ENCODE measurements at places on chromosomes 1 and 21. TPM values are rescaled to one million over a fixed set of nuclear protein-coding genes. Genes with fewer than 3 reads are reported as not detected.

GRCh38 chr21:41775149-41775472 lies 8.3 kb upstream of the RIPK4 start:
- H3K27me3 ChIP-seq = peaks cover 14% of the 10 kb centered on the region
- DNase-seq = no peak
- no peaks in the 10 kb centered on the region for H3K36me3 ChIP-seq
- no peak overlapping the region for H3K27ac ChIP-seq
- no peak overlapping the region for H3K4me3 ChIP-seq

- no peak overlapping the region for H3K27ac ChIP-seq
- no peak for DNase-seq
- no peaks in the 10 kb centered on the region for H3K36me3 ChIP-seq
- no peak overlapping the region for H3K4me3 ChIP-seq
Measured at GRCh38 chr1:58882322-58882948, 98.6 kb upstream of the JUN start.

DNA sequence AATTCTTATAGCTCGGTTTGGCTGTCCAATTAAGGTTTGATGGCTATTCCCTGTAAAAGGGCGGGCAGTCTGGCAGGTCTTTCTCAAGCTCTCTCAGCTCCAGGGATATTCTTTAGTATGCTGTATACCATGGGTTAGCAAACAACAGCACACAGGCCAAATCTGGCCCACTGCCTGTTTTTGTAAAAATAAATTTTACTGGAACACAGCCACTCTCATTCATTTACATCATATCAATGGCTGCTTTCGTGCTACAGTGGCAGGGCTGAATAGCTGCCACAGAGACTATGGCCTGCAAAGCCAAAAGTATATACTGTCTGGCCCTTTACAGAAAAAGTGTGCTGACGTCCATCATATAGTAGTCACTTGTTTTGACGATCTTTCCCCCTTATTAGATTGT lies 32.0 kb downstream of the MACO1 start:
- H3K4me3 ChIP-seq = no peak overlapping the region
- H3K27me3 ChIP-seq = no peaks in the 10 kb centered on the region
- H3K4me1 ChIP-seq = peaks cover 9% of the 10 kb centered on the region
- no peak for DNase-seq

GRCh38 chr1:45016767-45017166 lies 4.7 kb downstream of the UROD start:
- peaks cover 9% of the 10 kb centered on the region for H3K36me3 ChIP-seq
- H3K4me1 ChIP-seq = peaks cover 24% of the 10 kb centered on the region
- no peak overlapping the region for H3K27ac ChIP-seq
- no peaks in the 10 kb centered on the region for H3K27me3 ChIP-seq
- peak; percentile 23 for DNase-seq

- H3K27ac ChIP-seq = peak overlapping the region; percentile 90
- H3K27me3 ChIP-seq = no peaks in the 10 kb centered on the region
- H3K36me3 ChIP-seq = no peaks in the 10 kb centered on the region
- H3K4me1 ChIP-seq = peaks cover 47% of the 10 kb centered on the region
Measured at GRCh38 chr1:205293350-205294074, 28.0 kb downstream of the NUAK2 start.

ZNF648 gene
- not detected for total RNA-seq

OLFML3 gene
- total RNA-seq = 37.0 TPM

TLCD4 gene
- 0.57 TPM for total RNA-seq

SERPINC1 gene
- total RNA-seq = not detected
